ENCODE measurements at places on chromosomes 4 and X.

GRCh38 chrX:112786076-112786475 is 54.6 kb downstream of the AMOT start:
- no peak for DNase-seq

GRCh38 chrX:124362072-124362471 is 15.7 kb downstream of the SH2D1A start:
- no peak for DNase-seq

DNA sequence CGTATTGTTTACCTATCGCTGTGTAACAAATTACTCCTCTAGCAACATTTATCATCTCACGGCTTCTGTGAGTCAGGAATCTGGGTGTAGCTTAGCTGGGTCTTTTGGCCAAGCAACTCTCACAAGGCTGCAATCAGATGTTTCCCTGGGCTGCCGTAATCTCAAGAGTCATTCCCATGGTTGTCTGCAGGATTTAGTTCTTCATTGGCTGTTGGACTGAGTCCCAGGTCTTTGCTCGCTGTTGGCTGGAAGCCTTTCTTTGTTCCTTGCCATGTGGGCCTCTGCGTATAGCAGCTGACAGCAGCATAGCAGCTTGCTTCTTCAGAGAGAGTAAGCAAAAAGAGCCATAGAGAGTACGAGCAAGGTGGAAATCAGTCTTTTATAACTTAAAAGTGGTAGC is 16.8 kb downstream of the POLR2B start:
- no peak for DNase-seq

DNA sequence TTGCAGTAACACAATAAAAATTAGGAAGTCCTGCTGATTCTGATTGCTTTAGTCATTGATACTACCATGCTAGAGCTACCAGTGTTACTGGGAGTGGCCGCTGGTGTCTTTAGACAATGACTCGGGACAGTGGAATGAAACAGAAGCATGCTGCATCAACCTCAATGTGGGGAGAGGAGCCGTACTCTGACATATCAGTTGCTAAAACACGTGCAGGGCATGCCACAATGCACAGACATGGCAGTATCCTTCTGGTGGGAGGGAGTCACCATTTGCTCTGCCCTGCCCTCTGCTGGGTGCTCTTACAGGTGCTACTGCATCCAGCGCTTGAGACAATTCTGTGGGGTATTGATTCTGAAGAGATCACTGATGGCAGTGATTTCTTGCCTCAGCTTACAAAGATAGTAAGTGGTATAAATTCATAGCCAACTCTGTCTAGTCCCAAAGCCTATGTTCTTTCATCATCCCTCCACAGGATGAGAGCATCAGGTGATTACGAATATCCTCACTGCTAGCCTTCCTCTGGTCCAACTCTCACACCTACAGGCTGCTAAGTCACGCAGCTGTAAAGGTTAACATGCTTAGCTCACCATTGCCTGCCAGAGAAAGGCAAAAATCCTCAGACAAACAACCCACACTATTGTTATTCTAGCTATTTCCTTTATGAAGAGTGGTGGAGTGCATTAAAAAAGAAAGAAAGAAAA is 43.7 kb downstream of the NSG1 start:
- DNase-seq: peak; percentile 73

- DNase-seq: no peak
Measured at GRCh38 chr4:110639207-110640090, 16.6 kb upstream of the PITX2 start.

Data from MCF 10A (cell line).